ENCODE measurements at places on chromosomes 13 and 19. TPM values are rescaled to one million over a fixed set of nuclear protein-coding genes. Genes with fewer than 3 reads are reported as not detected.

MPHOSPH8 gene
- total RNA-seq = 39.8 TPM

KLC3 gene
- 0.35 TPM for total RNA-seq

ZNF44 gene
- 15.5 TPM for total RNA-seq

LGALS13 gene
- not detected for total RNA-seq

PEAK3 gene
- not detected for total RNA-seq

CASP14 gene
- not detected for total RNA-seq

DCT gene
- 0.14 TPM for total RNA-seq

PLPP2 gene
- 0.95 TPM for total RNA-seq

HMG20B gene
- total RNA-seq = 66.2 TPM

ERCC5 gene
- 84.6 TPM for total RNA-seq

CLEC4M gene
- total RNA-seq = not detected

ZNF626 gene
- 10.4 TPM for total RNA-seq

YJEFN3 gene
- 5.7 TPM for total RNA-seq

ZNF560 gene
- 0.27 TPM for total RNA-seq

TEX30 gene
- total RNA-seq = 17.4 TPM

RUBCNL gene
- total RNA-seq = 1.2 TPM

RFPL4AL1 gene
- not detected for total RNA-seq

SEMA6B gene
- total RNA-seq = not detected

PRTN3 gene
- total RNA-seq = not detected

CGB2 gene
- not detected for total RNA-seq

SPRED3 gene
- 3.5 TPM for total RNA-seq

SYNE4 gene
- 1.8 TPM for total RNA-seq

IRGC gene
- total RNA-seq = not detected

KLHL26 gene
- total RNA-seq = 13.5 TPM

CARD8 gene
- total RNA-seq = 99.5 TPM

IL27RA gene
- 68.0 TPM for total RNA-seq

ANKRD24 gene
- total RNA-seq = 1.7 TPM

LHB gene
- total RNA-seq = not detected

DLL3 gene
- 0.97 TPM for total RNA-seq

SRRM5 gene
- 0.68 TPM for total RNA-seq

GPR4 gene
- total RNA-seq = 0.09 TPM

WDR87 gene
- total RNA-seq = not detected

ZNF653 gene
- 20.3 TPM for total RNA-seq

SOX1 gene
- total RNA-seq = not detected

LINGO3 gene
- total RNA-seq = 0.25 TPM

All from activated naive CD4-positive, alpha-beta T cell treated with anti-CD3 and anti-CD28 coated beads, Interleukin-2, amount 50 U/mL, for 72 hours (primary cell).